GM12878 (cell line): ENCODE measurements at places on chromosomes 12 and 14.

GRCh38 chr12:8870586-8870985 lies 43.7 kb upstream of the PHC1 start:
- no peak for DNase-seq

DNA sequence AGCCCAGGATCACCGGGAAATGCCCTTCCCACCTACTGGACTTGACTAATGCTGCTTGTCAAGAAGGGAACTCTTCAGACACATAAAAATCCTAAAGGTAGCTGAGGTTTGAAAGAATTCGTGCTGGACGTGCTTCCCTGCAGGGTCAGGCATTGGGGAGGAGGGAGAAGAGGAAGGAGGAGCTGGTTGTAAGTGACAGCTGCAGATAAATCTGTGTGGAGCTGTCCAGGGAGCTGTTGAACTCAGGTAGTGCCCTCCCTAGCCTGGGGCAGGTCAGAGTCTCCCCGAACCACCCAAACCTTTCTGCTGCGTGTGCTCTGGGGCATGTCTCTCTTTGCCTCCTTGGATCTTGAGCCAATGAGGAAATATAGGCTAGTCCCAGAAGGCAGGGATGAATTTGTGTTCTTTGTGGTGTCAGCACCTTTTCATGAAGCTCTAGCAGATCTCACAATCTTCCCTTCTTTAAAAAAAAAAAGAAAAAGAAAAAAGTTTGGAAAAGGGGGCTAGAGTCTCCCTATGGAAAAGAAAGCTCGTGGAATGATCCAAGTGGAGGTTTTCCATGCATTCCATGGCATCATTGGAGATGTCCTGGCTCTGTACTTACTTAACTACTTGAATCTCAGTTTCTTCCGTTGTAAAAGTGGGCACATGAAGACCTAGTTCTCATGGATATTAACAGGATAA lies 23.6 kb upstream of the FOS start:
- DNase-seq = no peak

DNA sequence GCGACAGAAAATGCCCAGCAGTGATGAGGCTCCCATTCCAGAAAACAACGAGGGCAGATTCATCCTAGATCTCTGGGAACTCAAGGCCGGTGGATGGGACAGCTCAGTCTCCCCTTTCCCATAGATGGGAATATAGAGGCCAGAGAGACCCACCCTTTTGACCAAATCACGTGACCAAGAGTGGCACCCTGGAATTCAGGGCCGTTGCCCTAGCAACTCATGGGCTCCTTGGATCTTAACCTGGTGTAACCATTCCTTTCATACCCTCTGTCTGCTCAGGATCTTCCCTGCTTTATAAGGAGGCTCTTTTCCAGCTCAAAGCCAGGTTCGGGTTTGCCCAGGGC lies 8.4 kb upstream of the LRTM2 start:
- no peak for DNase-seq

- DNase-seq = no peak
Observed at GRCh38 chr12:1289371-1290155, 298.5 kb downstream of the ERC1 start.

- DNase-seq = no peak
Observed at GRCh38 chr12:110916295-110916875, 4.0 kb downstream of the MYL2 start.

- no peak for DNase-seq
Observed at GRCh38 chr14:104678346-104678745, 11.1 kb upstream of the INF2 start.

GRCh38 chr12:46896680-46897079 lies 70.9 kb upstream of the SLC38A4 start:
- DNase-seq = no peak
